NCI-H1092 (cell line): ENCODE measurements at places on chromosomes 2 and 18.

DNA sequence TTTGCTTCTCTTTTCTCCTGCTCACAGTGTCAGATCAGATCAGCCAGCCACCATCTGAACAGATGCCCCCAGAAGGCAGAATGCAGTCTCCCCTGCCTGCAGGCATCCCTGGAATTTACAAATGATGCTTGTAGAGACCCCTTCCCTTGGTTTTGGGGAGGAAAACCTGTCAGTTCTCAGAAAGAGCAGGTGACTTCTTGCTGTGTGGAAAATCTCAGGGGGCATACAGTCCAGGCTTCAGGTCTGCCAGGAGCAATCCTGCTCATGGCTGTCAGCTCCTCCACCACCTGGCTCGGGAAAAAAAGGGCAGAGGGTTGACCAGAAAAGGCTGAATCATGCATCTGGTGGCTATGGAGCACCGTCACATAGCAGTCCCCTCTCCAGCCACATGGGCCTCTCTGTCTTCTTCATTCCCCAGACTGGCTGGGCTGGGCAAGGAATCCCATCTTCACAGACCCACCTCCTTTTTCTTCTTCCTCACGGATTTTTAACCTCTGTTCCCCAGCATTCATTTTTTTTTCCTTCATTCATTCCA lies 107.0 kb downstream of the KCNF1 start:
- DNase-seq = no peak

GRCh38 chr2:85704038-85704437 lies 9.9 kb downstream of the GNLY start:
- DNase-seq = no peak

DNA sequence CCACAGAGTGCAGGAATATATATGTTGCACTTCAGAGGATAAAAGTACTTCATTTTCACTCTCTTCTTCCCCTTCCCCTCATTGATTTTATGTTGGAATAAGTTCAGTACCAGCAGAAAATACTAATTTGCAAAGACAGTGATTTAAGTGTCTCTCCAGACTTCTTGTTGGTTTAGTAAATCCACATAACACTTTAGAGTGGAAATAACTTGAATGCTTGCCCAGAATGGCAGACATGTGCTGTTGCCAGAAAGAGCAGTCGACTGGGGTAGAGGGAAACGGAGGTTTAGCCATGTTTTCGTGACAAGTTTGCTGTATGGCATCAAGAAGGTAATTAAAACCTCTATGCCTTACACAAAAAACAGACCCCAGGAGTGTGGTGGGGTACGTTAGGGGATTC lies 246.0 kb upstream of the CXCR4 start:
- DNase-seq = peak; percentile 30

DNA sequence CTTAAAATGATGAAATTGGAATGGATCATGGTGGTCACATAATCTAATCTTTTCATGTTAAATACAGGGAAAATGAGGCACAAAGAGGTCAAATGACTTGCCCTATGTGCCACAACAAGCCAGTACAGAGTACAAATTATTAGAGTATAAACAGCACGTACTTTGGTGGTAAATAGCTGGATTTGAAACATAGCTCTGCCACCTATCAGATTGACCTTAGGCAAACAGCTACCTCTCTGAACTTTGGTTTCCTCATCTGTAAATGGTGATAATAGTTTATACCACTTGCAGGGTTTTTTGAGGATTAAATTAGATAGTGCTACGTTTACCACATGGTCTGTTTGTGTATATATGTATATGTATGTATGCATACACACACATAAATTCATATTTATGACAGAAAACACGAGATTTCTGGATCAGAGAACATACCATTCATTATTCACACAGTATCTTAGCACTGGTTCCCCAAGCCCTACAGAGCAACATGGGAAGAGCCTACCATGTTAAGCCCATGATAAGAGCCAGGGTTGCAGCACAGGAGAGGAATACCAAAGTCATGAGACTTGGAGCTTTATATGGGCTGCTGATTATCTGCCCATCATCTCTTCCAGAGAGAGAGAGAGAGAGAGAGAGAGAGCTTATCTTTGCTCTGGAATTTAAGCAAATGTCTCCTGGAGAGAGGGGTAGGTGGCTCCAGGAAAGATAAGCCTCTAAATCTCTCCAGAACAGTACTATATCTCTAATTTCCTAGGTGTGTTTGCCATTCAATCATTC lies 73.5 kb downstream of the MDH1 start:
- DNase-seq = no peak

DNA sequence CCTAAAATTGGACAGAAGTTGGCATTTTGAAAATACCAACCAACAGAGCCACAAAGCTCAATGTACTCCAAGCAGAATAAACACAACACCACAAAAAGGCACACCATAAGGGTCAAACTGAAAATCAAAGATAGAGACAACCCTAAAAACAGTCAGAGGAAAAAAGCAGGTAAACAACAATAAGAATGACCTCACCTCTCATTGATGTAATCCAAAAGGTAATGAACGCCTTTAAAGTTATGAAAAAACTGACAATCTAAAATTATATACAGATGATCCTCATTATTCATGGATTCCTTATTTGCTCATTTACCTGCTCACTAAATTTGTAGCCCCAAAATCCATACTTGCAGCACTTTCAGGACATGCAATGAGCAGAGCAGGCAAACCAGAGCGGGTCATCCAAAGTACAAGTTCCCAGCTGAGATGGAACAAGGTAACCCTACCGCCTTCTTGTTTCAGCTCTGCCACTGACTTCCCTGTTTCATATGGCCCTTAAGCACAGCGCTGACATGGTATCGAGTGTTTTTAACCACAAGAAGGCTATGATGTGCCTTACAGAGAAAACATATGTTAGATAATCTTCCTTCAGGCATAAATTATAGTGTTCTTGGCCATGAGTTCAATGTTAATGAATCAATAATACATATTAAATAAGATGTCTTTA lies 17.0 kb downstream of the RTN4 start:
- no peak for DNase-seq

DNA sequence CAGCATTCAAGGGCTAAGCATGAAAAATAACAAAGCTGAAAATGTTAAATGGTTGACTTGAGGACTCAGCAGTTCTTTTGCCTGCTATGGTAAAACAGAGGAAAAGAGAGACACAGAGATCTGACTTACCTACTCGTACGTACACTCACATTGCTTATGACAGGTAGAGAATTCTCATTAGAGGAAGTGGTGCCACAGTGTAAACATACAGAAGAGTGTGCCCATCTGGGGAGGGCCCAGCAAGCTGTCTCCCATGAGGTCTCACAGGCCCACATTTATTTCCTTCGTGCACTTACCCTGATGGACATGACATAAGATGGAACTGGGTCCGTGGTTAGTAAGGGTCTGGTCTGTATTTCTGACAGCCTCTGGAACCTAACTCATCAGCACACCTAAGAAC lies 729.1 kb downstream of the BCL11A start:
- no peak for DNase-seq

DNA sequence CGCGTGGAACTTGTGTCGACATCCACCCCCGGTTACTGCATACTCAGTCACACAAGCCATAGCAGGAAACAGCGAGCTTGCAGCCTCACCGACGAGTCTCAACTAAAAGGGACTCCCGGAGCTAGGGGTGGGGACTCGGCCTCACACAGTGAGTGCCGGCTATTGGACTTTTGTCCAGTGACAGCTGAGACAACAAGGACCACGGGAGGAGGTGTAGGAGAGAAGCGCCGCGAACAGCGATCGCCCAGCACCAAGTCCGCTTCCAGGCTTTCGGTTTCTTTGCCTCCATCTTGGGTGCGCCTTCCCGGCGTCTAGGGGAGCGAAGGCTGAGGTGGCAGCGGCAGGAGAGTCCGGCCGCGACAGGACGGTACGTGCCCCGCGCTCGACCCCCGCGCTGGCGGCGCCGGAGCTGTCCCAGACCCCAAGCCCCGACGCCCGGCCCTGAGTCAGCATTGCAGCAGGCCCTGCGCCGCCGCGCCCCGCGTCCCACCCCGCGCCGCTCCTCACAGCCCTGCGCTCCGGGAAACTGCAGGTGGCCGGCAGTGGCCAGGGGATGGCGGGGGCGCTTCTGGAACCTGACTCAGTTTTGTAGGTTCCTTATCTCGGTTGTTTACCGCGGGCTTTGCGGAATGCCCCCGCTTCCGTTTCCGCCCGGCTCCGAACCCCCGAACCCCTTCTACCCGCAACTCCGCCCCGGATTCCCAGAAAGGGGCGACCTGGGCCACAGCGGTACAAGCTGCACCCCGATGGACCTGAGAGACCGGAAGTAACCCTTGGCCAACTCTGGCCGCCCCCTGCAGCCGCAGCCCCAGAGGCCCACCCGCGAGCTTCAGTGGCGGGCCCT lies at the start of gene CFLAR:
CFLAR (plus strand) TSS at position 50 of the 844 bp plus-strand sequence. CDS start 13,702 bp downstream, outside the sequence.
- DNase-seq = peak; percentile 25

- no peak for DNase-seq
Observed at GRCh38 chr2:233351423-233351822, 2.9 kb upstream of the DGKD start.

GRCh38 chr2:240566203-240567136 lies 1.8 kb upstream of the RNPEPL1 start:
- peak; percentile 46 for DNase-seq

GRCh38 chr2:150997702-150998440 lies 263.8 kb downstream of the RBM43 start:
- no peak for DNase-seq

- DNase-seq = no peak
Observed at GRCh38 chr18:28837100-28837499, 660.2 kb upstream of the CDH2 start.

DNA sequence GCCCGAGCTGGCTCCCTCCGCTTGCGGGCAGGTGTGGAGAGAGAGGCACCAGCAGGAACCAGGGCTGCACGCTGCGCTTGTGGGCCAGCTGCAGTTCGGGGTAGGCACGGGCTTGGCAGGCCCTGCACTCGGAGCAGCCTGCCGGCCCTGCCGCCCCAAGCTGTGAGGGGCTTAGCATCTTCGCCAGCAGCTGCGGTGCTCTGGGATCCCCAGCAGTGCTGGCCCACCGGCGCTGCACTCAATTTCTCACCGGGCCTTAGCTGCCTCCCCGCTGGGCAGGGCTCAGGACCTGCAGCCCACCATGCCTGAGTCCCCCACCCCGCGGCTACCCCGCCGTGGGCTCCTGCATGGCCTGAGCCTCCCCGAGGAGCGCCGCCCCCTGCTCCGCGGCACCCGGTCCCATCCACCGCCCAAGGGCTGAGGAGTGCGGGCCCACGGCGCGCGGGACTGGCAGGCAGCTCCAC lies 434.4 kb upstream of the RGPD4 start:
- DNase-seq = no peak

DNA sequence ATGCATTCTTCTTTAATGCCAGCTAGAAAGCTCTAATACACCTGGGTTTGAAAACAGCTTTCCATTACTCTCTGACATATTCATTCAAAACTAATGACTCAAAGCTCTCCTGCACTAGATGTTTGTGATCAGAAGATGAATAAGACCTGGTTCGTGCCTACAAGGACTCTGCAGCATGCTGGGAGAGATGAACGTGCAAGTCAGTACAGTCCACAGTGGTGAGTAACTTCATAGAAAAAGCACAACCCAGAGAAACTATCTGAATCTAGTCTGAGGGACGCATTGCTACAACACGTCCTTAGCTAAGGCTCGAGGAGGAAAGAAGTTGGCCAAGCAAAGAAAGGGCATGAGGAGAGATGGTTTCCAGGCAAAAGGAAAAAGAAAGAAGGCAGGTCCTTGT lies 234.3 kb downstream of the OSR1 start:
- no peak for DNase-seq

- DNase-seq = no peak
Observed at GRCh38 chr2:69998761-69999160, 37.3 kb upstream of the ASPRV1 start.

DNA sequence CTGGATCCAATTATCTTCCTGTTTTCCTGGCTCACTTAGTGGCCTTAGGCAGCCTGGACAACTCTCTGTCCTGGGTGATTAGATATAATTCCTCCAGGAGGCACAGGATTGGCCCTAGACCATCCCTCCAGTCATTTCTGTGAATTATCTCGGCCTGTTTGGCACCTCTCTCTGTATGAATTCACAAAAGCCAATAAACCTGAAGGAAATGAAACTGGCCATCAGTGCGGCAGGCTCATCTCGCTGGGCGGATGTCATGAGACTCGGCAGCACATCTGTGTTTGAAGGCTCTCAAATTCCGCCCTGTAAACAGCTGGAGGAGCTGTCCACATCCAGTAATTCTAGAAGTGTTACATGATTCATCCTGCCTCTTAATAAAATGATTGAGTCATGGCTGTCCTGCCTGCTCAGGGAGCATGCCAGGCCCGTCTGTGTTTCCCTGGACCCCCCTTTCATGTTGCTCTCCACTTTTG lies 38.6 kb downstream of the ACOXL start:
- DNase-seq = no peak

- DNase-seq = no peak
Observed at GRCh38 chr2:32862269-32863055, 84.3 kb upstream of the LTBP1 start.

DNA sequence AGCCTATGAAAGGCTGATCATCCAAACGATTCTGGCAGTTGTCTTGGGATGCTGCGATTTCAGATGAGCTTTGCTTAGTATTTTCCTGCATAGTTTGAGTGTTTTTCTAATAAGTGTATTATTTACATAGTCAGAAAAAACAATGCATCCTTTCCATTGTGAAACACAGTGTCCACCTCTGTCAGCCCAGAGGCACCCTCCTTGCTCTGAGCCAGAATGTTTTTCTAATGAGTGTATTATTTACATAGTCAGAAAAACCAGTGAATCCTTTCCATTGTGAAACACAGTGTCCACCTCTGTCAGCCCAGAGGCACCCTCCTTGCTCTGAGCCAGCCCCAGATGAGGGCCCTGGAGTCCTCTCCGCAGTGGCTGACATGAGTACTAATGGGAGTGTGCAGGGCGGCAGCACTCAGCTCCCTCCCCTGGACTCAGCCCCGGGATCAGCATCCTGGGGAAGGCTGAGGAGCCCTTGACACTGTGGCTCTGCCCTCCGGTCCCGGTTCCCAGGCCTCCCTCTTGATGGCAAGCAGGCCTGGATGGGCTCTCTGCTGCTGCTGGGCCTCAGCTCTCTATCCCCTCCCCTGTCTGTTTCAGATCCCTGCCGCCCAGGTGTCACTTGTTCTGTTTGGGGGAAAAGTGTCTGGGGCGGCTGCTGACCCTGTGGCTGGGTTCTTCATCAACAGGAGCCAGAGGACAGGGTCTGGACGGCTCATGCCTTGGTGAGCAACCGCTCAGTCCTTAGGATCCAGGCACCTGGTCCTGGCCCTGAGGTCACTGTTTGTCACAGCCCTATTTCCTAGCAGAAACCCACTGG lies 5.9 kb downstream of the MFSD2B start:
- no peak for DNase-seq
